Upper lobe of right lung (tissue), 1 donor: ENCODE measurements at places on chromosomes 7 and 10.

DNA sequence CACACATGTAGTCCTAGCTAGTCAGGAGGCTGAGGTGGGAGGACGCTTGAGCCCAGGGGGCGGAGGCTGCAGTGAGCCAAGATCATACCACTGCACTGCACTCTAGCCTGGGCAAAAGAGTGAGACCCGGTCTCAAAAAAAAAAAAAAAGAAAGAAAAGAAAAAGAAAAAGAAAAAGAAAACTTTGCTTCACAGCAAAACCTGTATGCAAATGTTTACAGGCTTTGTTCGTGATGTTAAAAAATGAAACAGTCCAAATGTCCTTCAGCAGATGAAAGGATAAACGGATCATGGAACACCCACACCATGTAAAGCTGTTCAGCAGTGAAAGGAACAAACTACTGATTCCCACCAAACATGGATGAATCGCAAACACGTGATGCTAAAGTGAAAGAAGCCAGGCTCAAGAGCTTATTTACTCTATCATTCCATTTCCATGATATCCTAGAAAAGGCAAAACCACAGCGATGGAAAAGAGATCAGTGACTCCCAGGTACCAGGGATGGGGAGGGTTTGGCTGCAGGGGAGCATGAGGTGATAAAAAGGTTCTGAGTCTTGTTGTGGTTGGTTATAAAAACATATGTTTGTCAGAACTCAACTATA lies 15.1 kb downstream of the LRRC20 start:
- DNase-seq: no peak

DNA sequence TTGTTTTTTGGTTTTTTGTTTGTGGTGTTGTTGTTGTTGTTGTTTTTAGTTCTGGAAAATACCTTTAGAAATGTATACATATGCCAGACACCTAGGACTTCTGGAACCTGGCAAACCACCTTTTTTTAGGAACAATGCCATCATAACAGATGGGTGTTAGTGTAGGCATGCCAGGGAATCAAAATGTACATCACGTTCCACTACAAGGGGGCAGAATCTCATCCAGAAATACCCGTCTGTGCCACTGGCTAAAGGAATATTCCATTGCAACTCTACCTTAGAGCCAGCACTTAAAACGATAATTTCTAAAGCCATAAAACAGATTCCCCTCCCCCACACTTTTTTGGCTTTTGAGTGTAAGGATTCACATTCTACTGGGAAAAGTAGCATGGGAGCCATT lies 239.8 kb downstream of the ETV1 start:
- DNase-seq: no peak

- no peak for DNase-seq
Measured at GRCh38 chr10:84766923-84767322, 438.5 kb downstream of the CCSER2 start.

DNA sequence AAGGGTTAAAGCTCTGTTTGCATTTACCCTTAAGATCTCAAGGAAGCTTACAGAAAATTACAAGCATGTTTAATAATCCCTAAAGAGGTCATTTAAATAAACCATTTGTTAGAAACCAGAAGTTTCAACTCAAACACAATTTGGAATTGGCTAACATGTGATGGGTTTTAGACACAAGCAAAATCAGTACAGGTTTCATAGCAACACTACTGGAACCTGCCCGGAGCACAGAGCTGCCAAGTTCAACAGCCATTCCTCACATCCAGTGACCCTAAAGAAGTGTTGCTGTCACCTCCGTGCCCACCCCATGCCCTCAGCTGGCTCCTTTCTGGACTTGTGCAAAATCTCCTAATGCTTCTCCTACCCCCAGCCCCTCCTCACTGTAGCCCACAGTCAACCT lies 338.8 kb upstream of the AUTS2 start:
- no peak for DNase-seq

- peak; percentile 32 for DNase-seq
Measured at GRCh38 chr7:2034291-2035201, 198.2 kb downstream of the MAD1L1 start.

DNA sequence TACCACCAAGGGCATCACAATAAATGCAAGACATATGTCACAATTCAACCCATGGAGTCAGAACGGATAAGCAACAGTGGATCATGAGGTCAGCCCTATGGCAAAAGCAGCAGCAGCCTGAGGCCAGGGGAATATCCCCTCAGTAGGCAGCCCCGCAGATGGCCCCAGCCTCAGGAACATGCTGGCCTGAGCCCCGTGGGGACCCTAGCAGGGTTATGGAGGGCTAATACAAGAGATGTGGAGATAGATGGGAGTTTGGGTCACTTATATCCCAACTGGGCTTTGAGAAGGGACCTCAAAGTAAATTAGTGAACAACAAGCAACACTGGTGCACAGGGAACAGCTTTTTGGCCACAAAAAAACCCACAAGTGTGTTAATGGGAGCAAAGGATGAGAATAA lies 9.1 kb downstream of the TMEM72 start:
- DNase-seq: no peak

- no peak for DNase-seq
Measured at GRCh38 chr7:131835141-131835540, 278.7 kb upstream of the PODXL start.

DNA sequence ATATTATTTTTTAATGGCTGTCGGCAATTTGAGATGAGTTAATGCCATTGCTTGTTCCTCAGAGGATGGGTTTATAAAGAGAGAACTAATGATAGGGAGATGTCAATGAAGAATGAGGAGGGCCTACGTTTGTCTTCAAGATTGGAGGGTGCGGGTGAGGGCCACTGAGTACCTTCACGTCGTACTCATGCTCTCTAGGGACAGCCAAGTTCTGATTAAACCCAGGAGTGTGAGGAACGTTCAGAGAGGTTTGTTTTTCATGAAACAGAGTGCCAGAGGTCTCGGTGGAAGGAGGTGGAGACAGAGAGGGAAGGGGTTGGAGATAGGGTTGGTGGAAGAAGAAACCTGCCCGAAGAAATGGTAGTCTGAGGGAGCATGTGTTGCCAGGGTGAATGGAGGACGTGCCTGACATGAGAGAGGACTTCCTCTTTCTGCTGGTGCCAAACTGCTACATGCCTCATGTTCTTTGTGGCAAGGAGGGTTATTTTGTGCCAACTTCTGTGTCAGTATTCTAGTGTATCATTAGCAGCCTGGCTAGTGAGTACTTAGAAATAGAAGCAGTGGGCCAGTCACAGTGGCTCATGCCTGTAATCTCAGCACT lies 8.9 kb downstream of the DHTKD1 start:
- DNase-seq: no peak

- DNase-seq: no peak
Measured at GRCh38 chr7:45191396-45191795, 33.8 kb downstream of the RAMP3 start.

GRCh38 chr10:12111528-12111927 lies 17.9 kb upstream of the SEC61A2 start:
- no peak for DNase-seq

DNA sequence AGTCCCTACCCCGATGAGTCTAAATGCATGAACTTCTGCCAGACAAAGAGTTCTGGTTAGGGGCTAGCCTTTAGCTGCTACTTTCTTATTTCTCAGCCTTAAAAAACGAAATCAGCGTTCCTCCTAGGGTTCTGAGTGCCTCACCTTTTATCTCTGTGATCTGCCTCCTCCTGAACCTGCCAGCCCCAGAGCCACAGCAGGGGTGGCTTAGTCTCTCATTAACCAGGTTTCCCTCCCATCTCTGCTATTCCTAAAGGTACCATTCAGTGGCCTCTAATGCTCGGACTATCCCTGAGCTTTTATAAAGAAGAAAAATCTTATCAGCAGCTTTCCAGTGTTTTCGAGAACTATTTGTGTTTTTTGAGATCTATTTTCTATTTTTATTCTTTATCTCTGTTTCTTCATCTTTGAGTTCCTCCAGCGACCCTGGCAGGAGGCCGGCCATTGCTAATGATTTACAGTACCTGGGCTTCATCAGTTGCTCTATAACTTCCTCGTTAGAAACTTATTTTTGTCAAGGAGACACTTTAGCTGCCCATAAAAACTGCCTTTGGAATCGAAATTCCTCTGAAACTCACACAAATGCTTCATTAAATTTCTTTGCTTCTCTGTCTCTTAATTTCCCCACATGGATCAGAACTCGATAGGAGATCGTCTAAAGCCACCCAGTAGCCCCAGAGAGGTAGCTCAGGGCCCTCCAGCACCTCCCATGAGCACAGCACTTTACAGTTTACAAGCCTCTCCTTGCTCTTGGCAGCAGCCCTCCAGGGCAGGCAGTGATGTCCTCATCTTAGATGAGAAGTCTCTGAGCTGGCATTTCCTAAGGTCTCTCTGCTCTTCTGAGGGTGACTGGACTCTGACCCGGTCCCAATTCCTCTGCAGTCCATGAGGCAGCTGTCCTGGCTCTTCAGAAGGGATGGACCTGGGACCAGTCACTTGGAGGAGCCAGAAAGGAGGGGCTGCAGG lies 149.1 kb downstream of the EBF3 start:
- DNase-seq: no peak

GRCh38 chr7:135428011-135428410 lies 81.9 kb downstream of the CNOT4 start:
- no peak for DNase-seq

- DNase-seq: no peak
Measured at GRCh38 chr10:84004221-84004620, 135.1 kb upstream of the GHITM start.

- no peak for DNase-seq
Measured at GRCh38 chr10:9613338-9614075, 1404.2 kb upstream of the CELF2 start.

- no peak for DNase-seq
Measured at GRCh38 chr10:33863352-33863751, 528.9 kb upstream of the NRP1 start.

- no peak for DNase-seq
Measured at GRCh38 chr10:121983852-121984251, 5.1 kb upstream of the TACC2 start.

- no peak for DNase-seq
Measured at GRCh38 chr10:26628395-26628794, 69.1 kb upstream of the PDSS1 start.

DNA sequence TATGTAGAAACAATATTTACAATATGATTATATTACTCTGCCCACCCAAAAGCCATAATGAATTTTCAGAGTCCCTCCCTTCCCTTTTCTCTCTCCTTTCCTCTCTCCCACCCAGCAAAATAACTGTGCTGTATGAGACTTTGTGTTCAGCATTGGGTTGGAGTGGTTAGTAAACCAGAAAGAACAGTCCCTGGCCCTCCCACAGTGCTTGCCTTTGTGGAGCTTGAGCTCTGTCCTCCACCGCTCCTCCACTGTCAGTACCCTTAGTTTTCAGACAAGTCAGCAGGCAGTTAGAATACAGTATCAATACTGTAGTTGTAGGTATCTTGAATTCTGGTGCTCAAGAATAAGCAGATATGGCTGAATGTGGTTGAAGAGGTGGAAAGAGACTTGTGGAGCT lies 92.7 kb downstream of the CDK14 start:
- no peak for DNase-seq

DNA sequence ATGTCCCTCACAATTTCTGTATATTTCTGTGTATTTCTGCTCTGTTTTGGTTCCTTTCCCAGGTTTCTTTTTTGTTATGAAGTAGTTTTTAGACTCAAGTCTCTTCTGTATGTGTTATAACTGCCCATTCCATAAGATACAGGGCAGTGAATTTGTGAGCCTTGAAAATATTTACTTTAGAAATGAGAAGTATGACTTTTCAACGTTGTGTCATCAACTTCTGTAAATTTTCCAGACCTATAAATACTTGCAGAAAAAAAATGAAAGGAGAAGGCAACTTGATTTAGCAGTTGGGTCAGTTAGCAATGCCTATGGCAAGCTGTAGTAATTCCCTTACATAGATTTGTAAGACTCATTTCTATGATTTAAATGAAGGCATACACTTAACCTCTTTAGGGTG lies 11.5 kb downstream of the EGFR start:
- DNase-seq: no peak

DNA sequence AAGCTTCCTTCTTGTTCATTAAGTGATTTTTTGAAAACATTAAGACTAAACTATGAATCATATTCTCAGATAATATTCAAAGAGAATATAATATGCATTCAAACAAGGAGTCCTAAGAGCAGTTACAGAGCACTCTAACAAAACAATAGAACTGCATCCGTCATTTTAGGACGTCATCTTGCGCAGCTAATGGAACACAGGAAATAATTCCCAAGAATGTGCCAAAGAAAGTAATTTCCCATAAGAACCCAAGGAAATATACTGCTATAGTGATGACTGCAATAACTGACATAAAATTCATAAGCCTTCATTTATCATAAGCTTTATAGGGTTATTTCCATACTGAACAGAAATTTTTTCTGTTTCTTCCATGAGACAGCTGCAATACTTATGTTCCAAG lies 28.3 kb upstream of the CASD1 start:
- no peak for DNase-seq

DNA sequence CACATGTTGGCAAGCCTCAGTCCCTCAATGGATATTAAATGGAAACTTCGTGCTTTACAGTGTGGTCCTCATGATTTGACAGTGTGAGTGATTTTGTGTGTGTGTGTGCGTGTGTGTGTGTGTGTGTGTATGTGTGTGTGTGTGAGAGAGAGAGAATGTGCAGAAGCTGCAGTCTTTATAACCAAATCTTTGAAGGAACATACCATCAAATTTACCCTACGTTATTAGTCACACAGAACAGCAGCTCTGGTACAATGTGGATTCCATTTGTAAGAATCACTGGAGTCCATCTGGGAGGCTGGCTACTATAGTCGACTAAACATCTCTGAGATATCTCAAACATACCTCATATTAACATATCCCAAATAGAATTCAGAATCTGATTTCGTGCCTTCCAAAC lies 928.0 kb upstream of the POT1 start:
- DNase-seq: no peak

GRCh38 chr10:70656489-70656888 lies 15.8 kb upstream of the ADAMTS14 start:
- peak; percentile 65 for DNase-seq

DNA sequence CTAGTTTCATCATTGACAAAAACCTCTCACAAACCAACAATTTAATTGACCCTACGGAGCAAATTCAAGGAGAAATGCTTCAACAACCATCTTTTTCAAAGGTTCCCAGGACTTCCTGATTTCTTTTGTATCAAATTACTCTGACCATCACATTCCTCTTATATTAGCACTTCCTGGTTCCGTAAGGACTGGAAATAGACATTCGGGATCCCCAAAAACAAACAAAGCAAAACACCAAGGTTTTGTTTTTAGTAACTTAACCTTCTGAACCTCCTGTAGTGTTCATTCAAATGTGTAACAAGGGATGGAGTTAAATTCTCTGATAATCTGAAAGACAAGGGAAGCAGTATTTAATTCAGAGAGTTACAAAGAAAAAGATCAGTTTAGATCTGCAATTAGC lies 387.6 kb upstream of the NRP1 start:
- DNase-seq: no peak

GRCh38 chr7:74032624-74033371 lies 4.8 kb downstream of the ELN start:
- DNase-seq: no peak

GRCh38 chr10:30789806-30790205 lies 160.3 kb upstream of the LYZL2 start:
- no peak for DNase-seq
